MV-4-11 (cell line): ENCODE measurements at places on chromosomes 7 and 10.
A peak's percentile ranks its signal among the peaks of the same experiment; 100 is the strongest.

- DNase-seq, result peak; percentile 75
These were observed 35.4 kb downstream of the KLF6 start for GRCh38 chr10:3749600-3749999.

- no peak for DNase-seq
These were observed 24.9 kb downstream of the CYP2W1 start for GRCh38 chr7:1007901-1008300.

- DNase-seq, result no peak
These were observed 79.3 kb downstream of the CNOT4 start for GRCh38 chr7:135430626-135431025.

DNA sequence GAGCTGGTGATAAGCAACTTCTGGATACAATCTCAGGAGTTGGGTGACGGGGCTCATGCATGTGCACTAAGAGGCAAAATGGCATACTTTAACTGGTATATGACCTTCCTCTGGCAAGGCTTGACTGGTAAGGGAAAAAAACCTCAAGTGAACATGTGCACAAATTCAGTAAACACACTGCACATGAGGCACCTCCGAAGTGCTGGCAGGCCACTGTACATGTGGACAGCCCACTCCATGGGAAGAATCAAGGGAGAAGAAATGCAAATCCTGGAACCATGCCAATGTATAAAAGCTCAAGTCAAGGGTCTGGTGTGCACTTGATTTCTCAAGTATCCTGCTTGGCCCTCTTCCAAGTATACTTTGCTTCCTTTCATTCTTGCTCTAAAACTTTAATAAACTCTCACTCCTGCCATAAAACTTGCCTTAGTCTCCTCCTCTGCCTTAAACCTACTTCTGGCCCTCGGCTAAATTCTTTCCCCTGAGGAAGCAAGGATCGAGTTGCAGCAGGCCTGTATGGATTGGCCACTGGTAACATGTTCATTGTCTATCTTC is 167.2 kb downstream of the RAMP3 start:
- no peak for DNase-seq

DNA sequence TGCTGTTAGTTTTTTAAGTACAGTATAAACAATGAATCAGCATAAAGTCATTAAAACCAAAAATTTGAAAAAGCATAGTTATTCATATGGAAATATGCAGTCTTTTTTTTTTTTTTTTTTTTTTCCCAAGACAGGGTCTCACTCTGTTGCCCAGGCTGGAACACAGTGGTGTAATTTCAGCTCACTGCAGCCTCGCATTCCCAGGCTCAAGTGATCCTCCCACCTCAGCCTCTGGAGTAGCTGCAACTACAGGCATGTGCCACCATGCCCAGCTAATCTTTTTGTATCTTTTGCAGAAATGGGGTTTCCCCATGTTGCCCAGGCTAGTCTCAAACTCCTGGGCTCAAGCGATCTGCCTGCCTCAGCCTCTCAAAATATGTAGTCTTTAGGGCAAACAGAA is 182.0 kb downstream of the SEMA3E start:
- no peak for DNase-seq

- DNase-seq, result no peak
These were observed 106.9 kb downstream of the COL28A1 start for GRCh38 chr7:7428806-7429205.

- DNase-seq, result no peak
These were observed 56.7 kb downstream of the LRRC4 start for GRCh38 chr7:127974446-127975035.

GRCh38 chr7:39609113-39609934 is 14.0 kb upstream of the RALA start:
- no peak for DNase-seq
